ENCODE measurements at places on chromosomes 6 and 20.

- DNase-seq: no peak
Observed at GRCh38 chr6:7276199-7276524, 36.8 kb downstream of the SSR1 start.

- no peak for DNase-seq
Observed at GRCh38 chr20:1378735-1379125, 14.1 kb downstream of the FKBP1A start.

DNA sequence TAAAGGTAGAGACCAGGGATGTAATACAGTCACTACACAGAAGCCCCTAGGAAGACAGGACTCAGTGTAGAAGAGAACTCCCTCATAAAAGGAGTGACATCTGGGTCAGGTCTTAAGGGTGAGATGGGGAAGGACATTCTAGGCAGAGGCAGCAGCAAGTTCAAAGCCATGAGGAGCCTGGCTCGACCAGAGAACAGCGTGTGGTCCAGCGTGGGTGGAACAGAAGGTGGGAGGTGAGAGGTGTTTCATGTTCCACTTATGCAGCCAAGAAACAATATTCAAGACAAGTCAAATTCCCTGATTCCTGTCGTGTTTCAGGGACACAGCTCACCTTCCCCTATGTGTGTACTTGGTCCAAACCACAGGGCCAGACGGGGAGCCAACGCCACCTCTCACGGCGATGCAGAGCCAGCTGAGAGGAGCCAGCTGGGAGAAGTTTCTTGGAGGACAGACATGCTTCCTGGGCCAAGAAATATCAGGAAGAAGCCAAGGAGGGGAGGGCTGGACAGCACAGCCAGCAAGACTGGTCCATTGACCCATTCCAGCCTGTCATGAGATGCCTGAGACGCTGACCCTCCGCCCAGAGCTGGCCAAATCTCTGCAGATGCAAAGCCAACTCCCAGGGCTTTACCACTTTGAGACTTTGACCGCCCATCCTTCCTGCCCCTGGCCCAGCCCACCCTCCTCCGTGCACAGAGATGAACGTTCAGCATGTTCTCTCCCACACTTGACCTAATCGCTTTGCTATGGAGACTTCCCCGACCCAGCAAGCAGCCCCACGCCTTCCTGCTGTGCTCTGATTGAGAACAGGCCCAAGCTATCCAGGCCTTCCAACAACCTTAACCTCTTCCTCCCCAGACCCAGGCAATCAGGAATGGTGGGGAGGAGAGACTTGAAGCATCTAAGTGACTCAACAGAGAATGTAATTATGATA is 113.8 kb downstream of the PRND start:
- no peak for DNase-seq

- no peak for DNase-seq
Observed at GRCh38 chr6:140052736-140053729, 678.6 kb upstream of the CITED2 start.

- no peak for DNase-seq
Observed at GRCh38 chr6:17930321-17930993, 57.0 kb downstream of the KIF13A start.

DNA sequence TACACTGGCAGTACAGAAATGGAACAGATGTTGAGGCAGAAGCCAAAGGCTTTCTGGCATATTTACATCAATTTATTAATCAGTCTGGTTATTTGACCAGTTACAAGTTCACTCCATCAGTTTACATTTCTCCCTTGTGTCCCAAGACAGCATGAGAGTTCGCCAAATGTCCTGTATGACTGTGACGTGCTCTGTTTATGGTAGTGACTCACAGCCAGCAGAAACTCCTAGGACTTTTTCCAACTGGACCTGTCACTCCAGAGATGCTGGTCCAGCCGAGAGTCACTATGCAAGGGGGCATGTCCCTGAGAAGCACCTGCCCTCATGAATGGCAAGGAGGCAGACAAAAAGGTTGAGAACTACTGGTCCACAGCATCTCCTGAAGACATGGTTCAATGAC is 160.0 kb downstream of the LRFN2 start:
- DNase-seq: no peak

DNA sequence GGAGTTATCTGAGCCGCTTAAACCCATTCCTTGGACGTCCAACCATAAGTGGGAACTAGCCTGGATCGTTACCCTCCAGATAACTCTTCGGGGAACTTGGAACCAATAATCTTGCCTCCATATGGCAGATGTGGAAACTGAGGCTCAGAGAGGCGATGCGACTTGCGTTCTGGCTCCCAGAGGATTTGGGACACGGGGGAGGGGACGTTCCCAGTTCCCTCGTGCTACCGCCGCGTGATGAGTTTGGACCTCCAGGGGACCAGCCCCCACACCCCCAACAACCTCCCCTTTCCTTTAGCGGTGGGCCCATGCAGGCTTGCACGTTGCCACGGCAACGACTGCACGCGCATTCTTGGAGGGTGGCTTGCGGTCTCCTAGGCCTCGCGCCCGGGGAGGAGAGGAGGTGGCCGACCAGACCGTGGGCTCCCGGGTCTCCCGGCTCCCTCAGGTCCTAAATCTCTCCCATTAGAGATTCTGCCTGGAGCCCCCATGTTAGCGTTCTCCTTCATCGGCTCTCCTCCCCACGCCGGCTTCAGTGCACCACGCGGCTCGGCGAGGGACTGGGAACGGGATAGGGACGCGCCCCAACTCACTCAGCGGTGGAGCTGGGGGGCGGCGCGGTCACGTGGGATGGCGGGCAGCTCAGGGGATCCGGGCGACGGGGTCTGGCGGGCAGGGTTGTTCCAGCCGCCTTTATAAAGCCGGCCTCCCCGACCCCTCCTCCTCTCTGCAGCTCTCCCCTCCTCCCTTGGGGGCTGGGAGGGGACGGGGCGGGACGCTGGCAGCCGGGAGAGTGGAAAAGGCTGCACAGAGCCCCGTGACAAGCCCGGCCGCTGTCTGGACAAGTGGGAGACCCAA is at the start of gene PLTP:
Gene PLTP (minus strand): TSS at position 670 of the 858 bp plus-strand sequence. CDS start 703 bp downstream, outside the sequence.
- DNase-seq: no peak

DNA sequence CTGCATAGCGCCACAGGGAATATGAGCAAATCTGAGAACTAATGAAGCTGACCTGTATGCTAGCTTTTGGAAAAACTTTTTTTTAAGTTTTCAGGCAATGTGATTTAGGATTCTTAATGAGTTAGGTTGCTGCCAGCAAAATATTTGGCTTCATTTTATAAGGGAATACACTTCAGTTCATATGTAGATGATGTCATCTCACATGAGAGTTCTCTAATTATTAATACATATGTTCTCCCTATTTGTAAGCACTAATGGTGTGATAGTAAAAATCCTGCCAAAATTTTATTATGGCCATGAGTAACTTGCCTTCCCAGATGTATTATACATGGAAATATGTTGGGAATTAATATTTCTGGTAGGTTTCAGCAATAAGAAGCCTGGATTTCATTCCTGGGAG is 573.8 kb downstream of the EPM2A start:
- no peak for DNase-seq

- no peak for DNase-seq
Observed at GRCh38 chr6:139536751-139537617, 162.5 kb upstream of the CITED2 start.

GRCh38 chr6:118548136-118548535 is at the start of gene PLN:
TSS of gene PLN (plus strand) at chr6:118548296. CDS start at chr6:118558922, 10,626 bp downstream.
- DNase-seq: no peak

DNA sequence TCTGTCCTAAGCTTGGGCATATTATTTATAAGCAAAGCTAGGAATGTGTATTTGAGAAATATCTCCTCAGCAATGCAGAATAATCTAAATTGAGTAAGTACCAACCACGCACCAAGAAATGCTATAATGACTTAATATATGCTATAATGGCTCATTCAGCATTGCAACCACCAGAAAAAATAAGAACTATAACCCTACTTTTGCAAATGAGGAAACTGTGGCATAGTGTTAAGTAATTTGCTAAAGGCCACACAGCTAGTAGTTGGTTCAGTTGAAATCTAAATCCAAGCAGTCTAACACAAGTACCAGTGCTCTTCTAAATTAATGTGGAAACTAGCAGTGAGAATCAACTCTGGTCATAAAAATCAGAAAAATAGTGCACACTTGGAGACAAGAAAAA is 35.7 kb downstream of the HBS1L start:
- DNase-seq: no peak

DNA sequence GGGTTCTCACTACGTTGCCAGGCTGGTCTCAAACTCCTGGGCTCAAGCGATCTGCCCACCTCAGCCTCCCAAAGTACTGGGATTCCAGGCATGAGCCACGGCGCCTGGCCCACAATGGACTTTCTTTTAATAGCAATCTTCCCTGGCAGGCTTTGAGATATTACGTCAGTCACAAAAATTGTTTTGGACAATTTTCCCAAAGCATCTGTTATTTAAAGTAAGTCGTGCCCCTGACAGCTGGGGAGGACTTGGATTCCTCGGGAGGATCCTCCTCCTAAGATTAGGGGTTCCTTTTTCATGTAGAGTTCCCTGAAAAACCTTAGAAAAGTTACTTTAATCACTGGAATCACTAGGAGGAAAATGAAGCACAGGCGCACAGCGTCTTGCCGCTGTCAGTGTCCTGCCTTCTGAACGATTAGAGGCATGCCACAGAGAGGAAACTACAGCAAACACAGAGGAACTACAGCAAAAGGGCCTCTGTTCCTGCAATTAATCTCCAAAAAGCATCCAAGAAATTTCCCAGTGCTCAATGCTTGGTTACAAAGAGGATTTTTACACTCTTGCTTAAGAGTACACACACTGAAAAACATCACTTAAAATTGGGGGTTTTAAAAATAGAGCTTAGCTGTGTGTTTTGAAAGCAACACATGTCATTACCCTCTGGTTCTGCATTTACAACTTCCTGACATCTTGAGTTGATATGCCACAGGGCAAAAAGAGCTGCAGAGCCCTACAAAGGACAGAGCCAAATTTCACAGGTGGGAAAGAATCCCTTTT is 4.5 kb downstream of the ACSS1 start:
- no peak for DNase-seq

GRCh38 chr6:63792736-63793464 is 157.3 kb downstream of the PHF3 start:
- DNase-seq: no peak

DNA sequence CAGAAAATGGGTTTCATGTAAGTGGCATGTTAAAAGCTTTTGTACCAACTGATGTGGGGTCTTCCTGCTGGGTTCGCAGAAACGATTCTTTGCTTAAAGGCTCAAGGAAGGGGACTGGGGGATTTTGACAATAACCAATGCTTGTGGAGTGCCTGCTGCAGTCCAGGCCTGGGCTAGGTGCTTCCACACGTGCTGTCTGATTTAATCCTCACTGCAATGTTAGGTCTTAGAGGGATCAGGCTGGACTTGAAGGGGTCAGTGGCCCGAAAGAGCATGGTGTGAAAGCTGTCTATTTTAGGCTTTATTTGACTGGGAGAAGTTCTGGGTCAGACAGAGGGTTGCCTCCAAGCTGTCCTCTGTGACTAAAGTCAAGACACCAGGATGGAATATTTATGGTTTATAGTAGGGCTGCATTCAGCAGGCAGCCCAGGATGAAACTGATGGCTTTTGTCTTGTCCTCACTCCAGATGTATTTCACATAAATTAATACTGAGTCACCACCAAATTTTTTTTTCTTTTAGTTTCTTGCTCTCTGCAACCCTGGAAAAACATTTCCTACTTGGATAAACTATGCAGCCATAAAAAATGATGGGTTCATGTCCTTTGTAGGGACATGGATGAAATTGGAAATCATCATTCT is 219.1 kb downstream of the ZMYND8 start:
- DNase-seq: no peak

DNA sequence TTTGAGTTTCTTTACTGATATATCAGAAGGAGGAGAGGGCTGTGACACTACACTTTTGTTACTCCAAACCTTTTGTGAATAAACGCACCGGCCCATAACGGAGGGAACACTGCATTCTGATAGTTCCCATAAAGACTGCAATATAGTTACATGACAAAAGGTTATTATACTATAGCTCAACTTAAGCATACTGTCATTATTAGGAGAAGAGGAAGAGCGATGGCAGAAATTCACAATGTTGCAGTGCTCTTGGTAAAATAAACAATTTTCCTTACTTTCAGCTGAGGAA is 2.3 kb upstream of the PDE10A start:
- no peak for DNase-seq

DNA sequence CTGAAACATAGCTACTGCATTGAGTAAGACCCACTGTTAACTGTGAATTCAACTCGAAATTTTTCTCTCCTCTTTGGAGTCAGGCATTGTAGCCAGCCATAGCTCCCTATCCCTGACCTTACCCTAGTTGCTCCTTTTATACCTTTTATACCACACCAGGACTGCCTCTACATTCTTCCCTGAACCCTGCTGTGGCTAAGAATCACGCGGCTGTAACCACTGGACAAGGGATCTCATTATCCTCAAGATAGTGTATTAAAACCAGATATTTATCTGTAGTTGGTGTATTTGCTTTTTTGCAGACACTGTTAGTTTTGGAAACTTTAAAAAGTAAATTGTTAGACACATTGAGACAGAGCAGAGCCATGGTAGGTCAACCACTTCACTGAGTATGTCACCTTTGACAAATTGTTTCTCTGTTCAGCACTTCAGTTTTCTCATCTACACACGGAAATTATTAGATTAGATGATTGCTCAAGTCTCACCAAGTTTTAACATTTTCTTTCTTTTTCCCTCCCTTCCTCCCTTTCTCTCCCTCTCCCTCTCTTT is 171.9 kb upstream of the PRND start:
- DNase-seq: no peak

DNA sequence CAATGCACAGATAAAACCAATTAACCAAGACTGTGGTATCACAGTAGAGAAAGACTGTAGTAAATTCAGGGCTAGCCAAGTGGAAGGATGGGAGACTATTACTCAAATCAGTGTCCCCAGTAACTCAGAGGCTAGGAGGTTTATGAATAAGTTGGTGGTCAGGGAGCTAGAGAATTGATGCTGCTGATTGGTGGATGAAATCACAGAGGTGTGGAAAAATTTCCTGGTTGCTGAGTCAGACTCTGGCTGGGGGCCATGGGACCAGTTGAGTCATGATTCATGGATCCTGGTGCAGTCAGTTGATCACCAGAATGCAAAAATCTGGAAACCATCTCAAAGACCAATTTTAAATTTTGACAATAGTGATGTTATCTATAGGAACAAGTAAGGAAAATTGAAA is 555.9 kb downstream of the C6orf118 start:
- DNase-seq: no peak

- DNase-seq: no peak
Observed at GRCh38 chr6:99014061-99014460, 66.3 kb upstream of the FBXL4 start.

DNA sequence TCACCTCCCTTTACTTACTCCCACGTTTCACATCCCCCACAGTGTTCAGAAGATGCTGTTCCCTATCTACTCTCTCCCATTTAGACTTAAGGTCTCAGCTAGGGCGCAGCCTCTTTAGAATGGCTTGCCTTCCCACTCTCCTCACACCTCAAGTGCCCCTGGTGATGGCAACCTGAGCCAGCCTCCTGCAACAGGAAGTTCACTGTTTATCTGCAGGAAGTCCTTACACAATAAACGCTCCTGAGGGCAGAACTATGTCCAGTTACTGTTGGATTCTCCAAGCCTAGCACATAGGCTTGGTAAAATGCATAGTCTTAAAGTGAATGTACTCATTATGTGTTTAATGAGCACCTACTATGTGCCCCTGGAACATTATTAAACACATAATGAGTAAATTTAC is 21.9 kb upstream of the RAB22A start:
- no peak for DNase-seq

- no peak for DNase-seq
Observed at GRCh38 chr20:50722424-50723155, 8.8 kb upstream of the PARD6B start.
